NCI-H1436 treated with DMSO at 0.1 percent for 48 hours (cell line): ENCODE measurements at places on chromosomes 7 and 10.

DNA sequence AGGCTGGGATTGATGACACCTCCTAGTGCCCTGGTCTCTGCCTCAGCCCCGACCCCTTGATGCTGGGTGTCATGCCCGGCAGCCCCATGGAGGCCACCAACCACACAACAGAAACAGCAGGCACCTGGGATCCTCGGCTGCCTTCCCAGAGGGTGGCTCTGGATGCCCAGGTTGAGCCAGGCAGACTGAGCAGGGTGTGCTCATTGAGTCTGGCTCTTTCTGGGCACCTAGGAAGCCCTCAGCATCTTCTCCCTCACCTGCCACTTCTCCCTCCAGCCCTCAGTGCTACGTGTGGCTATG is 484.5 kb upstream of the MGMT start:
- DNase-seq = no peak

GRCh38 chr10:93096901-93097300 is 23.2 kb downstream of the CYP26A1 start:
- DNase-seq = no peak

DNA sequence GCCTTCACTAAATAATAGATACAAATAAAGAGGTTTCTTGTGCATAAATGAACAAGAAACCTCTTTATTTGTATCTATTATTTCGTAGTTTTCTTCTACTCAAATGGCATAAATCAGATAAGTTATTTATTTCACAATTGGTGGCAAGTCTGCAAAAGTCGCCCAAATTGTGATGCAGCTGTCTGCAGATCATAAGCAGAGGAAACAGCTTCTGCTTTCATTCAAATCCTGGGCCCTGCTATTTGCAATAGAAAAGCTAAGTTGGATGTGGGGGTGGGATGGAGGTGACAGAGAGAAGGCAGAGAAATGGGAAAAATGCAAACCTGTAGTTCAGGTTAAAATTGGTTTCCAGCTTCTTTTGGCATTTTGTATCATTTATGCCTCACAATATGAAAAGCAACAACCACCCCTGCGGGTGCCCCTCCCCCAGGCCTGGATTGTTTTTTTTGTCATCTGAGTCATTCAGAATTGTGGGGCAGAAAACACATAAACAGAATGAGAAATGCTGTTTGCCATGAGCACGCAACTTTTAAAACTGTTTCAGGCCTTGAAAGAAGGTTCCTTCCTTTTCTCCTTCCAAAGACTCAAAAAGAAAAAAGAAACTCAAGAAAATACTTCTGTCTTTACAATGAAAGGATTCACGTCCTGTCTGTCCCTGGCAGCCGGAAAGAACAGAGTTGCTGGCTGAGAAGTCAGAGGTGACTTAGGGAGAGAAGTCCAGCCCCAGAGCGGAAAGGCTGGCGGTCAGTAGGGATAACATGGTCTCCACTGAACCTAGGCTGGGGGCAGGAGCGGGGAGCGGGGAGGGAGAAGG is 132.9 kb downstream of the BAMBI start:
- no peak for DNase-seq

DNA sequence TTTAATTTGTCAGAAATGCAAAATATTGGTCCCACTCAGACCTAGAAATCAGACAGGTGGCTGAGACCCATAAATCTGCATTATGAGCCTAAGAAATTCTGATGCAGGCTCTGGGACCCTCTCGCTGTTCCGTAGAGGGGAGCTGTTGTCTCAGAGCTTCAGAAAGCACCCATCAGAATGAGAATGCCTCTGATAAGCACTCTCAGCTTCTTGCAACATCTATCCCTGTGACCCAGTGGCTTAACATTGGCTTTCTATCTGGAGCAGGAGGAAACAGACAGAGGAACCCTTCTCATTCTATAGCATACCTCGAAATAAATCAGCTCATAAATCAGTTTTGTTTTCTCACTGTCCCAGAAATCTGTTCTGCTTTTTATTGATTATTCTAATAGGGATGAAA is 184.6 kb upstream of the SP4 start:
- no peak for DNase-seq

DNA sequence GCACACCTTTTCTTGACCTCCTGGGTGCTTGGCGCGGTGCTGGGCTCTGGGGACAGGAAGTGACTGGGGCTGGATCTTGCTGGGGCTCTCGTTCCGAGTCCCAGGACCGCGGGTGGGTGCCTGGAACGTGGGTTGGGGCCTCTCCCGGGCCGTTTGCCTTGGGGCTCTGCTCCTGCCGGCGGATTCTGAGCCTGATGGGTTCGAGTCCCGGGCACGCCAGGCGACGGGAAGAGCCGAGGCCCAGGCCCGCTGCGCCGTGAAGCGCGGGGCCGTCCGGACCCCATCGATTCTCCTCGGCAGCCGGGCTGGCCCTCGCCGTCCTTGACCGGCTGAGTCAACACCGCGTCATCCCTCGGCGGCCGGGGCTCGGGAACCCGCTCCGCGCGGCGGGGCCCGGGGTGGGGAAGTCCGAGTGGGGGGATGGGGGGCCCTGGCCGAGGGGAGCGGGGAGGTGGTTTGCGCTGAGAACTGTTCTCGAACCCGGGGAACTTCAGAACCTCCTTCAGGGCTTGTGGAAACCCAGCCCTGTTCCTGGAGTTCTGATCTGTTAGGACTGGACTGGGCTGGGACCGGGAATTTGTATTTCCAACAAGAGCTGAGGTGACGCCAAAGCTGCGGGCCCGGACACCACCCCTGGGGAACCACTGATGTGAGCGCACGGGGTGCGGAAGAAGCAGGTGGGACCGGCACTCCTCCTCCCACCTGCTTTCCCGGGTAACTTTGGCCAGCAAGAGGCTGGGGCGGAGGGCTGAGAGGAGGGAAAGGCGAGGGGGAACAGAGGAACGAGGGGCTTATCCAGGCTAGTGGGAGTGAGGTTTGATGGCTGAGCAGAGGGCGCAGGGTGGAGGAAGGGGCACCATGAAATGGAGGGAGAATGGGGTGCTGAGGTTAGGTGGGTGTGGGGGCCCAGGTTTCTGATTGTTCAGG is 6.2 kb downstream of the HHEX start:
- no peak for DNase-seq
